Stimulated activated CD8-positive, alpha-beta memory T cell treated with anti-CD3 and anti-CD28 coated beads, Interleukin-7, amount 100 ng/mL, for 48 hours (primary cell): ENCODE measurements at places on chromosomes 16 and 17.
A peak's percentile ranks its signal among the peaks of the same experiment; 100 is the strongest.

DNA sequence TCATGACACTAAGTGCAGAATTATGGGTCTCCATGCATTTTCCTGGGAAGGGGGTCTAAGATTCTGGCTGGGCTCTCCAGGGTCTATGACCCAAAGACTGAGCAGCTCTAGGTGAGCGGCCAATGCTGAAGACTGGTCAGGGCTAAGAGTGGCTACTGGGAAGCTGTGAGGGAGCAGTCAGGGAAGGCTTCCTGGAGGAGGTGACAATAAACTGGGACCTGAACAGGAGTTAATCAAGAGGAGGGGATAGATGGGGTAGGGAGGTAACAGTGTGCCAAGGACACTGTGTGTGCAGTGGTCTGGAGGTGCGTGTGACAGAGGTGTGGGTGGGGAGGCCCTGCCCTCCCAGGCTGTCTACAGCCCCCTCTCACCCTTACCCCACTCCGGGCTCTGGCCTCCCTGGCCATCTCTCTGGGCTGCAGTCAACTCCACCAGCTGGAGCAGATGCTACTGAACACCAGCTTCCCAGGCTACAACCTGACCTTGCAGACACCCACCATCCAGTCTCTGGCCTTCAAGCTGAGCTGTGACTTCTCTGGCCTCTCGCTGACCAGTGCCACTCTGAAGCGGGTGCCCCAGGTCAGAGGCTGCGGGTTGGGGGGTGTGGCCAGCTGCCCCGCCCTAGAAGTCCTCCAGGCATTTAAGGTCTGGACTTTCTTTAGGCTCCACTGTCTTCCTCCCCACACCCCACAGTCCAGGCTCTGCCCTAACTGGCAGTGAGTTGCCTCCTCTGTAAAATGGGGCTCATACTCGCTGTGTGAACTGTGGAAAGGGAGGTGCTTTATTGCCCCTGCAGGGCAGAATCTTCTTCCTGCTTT lies 20.4 kb downstream of the ADGRG5 start:
- no peak for DNase-seq

DNA sequence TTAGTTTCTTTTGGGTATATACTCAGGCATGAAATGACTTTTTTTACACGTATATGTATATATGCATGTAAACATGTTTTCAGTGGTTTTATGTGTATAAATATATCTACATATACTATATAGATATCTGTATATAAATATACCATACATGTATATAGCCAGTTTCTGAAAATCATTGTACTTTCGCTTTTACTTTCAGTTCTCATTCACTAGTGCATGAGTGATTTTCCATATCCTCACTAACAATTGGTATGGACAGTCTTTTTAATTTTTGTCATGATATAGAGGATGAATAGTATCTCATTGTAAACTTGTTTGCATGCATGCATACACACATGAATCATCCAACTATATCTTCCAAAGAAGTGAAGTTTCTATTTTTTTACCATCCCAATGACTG lies 877.1 kb upstream of the CDH8 start:
- no peak for DNase-seq

GRCh38 chr17:34756637-34757021 lies 177.2 kb downstream of the TMEM132E start:
- DNase-seq, result no peak

DNA sequence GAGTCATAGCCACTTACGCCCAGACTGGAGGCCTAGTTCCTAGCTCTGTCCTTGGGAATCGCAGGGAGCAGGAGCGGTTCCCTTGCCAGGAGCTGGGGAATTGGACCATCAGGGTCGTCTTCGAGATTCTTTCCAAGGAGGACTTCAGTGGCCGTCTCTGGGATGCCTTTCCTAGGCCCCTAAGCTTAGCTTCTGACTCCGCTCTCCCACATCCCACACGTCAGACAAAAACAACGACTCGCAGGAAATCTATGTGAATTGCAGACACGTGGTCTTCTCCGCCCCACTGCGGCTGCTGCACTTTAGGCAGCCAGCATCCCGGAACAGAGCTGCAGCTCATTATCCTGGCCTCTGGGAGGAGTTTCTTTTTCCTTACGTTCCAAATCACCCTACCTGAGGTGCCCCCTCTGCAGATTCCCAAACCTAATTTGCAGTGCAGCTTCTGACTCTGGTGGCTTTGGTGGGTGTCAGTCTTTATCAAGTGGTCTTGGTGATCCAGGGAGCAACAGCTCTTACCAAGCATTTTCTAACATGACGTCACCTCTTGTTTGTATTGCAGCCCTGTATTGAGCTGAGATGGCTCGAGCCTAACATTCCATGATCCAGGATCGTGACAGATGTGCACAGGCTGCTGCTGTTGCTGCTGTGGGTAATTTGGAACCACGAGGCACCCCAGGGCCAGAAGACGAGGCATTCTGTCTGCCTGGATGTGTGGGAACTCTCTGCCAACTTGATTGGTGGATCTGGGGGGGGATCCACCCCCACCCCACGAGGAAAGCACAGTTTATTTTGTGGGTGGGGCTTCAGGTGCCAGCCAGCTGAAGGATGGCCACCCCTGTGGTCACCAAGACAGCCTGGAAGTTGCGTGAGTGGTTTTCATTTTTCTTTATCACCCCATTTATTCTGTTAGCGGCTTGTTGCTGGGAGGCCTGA lies 1.1 kb downstream of the KATNB1 start:
- no peak for DNase-seq

DNA sequence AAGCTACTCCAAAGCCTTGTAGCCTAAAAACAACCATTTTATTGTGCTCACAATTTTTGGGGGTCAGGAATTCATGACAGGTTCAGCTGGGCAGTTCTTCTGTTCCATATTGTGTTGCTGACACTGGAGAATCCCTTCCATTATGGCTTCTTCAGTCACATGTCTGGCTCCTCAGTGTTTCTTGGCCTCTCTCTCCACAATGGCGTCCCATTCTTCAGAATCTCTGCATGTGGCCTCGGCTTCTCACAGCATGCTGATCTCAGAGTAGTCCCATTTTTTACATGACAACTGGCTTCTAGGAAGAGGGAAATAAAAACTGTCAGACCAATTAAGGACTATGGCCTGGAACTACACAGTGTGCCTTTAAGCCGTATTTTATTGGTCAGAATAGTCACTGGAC lies 49.7 kb downstream of the NF1 start:
- no peak for DNase-seq

DNA sequence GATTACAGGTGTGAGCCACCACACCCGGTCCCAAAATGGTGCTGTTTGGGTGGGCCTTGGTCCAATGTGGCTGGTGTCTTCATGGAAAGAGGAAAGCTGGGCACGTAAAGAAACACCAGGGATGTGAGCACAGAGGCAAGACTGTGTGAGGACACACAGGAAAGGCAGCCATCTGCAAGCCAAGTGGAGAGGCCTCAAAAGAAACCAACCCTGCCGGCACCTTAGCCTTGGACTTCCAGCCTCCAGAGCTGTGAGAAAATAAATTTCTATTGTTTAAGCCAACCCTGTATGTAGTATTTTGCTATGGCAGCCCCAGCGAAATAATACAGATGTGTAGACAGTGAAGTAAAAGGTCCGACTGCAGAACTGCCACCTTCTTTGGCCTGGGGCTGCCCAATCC lies 68.7 kb downstream of the SLC39A11 start:
- no peak for DNase-seq

DNA sequence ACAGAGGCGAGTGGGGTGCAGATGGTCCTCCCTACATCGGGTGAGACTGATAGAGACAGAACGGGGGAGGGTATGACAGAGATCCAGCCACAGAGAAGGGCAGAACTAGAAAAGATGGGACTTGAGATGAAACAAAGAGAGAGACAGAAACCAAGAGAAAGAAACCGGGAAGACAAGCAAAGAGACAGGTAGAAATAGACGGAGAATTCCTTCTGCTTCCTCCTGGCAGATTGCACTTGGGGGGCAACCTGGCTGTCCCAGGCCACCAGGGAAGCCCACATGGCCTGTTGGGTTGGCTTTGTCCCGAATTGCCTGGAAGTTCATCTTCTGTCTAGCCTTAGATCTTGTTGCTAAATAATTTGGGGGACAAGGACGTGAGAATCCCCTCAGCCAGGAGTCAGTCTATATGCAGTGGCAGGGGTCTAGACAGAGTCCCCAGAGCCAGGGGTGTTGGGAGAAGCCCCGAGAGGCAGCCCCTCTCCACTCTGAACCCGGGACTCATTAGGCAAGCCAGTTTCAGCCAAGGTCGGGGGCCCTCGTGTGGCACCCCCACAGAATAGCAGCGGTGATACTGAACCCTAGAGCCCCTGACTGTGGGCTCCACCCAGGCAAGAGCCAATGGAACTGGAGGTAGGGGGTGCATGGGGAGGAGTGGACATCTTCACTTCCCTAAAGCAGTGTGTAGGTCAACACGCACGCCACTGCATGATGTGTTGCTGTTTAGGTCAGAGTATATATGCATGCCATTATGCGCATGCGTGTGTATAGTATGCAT lies 627 bp upstream of the TSPOAP1 start:
- DNase-seq, result peak; percentile 86

DNA sequence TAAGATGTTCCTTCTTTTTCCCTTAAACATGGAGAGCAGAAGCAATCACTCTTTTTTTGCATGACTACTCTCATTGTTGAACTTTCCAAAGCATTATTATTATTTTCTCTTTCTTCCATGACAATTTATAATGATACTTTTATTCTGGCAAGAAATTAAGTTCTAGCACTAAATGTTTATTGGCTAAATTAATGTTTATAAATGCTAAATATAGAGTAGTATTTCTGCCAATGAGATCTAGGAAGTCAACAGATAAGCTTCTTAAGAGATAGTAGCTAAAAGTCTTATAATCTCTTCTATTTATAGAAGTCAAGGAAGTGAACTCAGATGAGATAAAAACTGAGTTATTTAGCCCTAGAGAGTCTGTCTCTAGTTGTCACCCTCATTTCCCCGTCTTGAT lies 920.1 kb downstream of the KCNJ2 start:
- DNase-seq, result no peak

- DNase-seq, result no peak
Measured at GRCh38 chr16:67683767-67684166, 17.2 kb downstream of the C16orf86 start.

DNA sequence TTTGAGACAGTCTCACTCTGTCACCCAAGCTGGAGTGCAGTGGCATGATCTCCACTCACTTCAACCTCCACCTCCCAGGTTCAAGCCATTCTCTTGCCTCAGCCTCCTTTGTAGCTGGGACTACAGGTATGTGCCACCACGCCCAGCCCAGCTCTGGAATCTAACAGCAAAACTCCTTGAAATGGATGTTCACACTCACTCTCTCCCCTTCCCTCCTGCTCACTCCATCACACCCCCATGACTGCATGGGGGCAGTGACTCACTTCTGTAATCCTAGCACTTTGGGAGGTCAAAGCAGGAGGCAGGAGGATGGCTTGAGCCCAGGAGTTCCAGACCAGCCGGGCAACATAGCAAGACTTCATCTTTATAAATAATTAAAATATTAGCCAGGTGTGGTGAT lies 11.1 kb upstream of the TFAP4 start:
- no peak for DNase-seq

DNA sequence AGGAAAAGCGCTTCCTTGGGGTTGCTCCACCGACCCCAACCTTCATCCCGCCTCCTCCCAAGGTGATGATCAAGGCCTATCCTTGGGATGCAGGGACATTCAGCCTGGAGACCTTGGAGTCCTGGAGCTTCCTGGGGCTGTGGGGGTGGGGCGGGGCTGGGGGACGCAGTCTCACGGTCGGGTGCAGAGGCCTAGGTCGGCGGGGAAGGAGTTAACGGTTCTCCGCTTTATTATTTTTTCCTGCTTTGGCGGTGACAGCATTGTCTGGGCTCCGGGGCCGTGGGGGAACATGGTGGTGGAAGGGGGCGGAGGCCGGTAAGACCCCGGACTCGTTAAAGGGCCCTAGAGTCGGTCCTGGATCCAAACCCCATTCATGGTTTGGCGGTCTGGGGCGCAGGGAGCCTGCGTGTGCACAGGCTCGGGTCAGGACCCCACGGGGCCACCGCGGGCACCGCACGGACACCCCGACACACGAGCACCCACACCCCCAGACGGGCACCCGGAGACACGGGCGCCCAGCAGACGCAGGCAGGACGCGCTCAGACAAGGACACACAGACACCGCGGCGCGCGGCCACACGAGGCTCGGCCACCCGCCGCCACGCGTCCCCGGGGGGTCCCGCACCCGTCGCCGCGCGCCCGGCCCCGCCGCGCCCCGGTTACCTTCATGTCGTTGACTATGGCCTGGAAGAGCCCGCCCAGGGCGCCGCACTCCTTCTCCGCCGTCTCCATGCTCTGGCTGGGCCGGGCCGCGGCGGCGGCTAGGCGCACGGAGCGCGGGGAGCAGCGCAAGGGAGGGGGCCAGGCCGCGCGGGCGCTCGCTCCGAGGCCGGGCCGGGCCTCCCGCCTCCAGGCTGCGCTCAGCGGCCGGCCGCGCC lies 554 bp downstream of the MTSS2 start:
- no peak for DNase-seq

GRCh38 chr17:48513097-48513496 lies 17.7 kb downstream of the HOXB1 start:
- no peak for DNase-seq

DNA sequence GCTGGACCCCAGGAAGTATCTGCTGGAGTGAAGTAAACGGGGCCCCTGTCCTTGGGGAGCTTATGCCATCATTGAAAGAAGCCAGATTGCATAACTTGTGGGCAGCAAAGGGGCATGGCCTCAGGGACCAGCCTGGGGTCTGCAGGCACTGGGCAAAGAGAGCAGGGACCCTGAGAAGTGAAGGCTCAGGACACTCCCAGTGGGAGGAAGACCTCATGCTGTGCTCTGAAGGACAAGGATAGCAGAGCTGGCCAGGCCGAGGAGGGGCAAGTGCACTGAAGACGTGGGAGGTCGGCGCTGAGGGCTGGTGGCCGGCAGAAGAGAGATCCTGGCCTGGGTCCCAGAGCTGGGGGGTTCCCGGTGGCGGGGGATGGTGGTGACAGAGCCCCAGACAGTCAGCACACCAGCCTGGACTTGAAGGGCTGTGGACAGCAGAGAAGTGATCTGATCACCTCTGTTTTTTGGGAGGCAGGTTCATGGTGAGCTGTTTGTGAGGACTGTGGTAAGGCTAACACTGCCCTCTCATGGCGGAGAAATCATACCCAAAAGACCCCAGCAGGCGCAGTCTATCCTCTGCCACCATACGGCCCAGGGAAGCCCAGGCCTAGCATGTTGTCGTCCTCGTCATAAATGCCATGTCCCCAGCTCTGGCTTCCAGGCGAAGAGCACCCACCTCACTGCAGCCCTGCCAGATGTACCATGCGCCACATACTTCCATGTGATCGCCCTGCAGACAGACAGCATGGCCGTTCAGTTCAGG lies 7.1 kb upstream of the CNP start:
- DNase-seq, result no peak

- DNase-seq, result no peak
Measured at GRCh38 chr17:82502207-82502606, 17.3 kb upstream of the FOXK2 start.
